ENCODE measurements at places on chromosomes 1 and 21.

GRCh38 chr1:151002611-151003010 lies 4.1 kb downstream of the MINDY1 start:
- DNase-seq, result no peak

GRCh38 chr1:163706915-163707314 lies 385.2 kb downstream of the NUF2 start:
- no peak for DNase-seq

- DNase-seq, result peak; percentile 20
Measured at GRCh38 chr21:33300701-33301631, 23.8 kb upstream of the IFNAR1 start.

DNA sequence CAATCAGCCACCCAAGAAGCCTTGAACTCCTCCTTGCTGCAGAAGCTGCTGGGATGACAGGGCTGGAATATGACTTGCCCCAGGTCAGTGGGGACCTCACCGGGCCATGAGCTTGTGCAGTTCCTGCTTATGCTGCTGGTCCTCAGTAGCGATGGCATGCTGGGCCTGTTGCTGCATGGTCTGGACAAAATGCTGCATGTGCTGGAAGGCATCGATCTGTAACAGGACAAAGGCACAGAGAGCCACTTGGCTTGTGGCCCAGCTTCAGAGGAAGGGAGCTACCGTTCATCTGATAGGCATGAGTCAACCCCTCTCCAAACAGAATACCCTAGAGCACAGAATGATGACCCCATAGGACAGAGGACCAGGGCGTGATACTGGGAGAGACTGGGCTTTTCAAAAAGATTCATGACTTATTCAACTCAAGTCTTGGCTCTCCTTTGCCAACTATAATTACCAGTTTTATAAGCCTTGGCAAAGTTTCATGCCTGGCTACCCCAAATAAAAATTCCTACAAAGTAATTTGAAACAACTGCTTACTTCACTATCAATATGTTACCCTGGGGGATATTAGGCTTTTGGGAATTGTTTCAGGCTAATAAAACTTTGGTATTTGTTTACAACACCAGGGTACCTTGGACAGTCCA lies 34.7 kb upstream of the EXOSC10 start:
- no peak for DNase-seq

Measured in CD4-positive, alpha-beta T cell treated with Interleukin-21 for 1 hour (primary cell).